Activated CD4-positive, alpha-beta T cell treated with anti-CD3 and anti-CD28 coated beads, Interleukin-2, amount 50 U/mL, for 4 hours (primary cell): ENCODE measurements at places on chromosomes 3 and 15.

GRCh38 chr3:148389916-148390315 lies 307.8 kb upstream of the AGTR1 start:
- no peak for DNase-seq

DNA sequence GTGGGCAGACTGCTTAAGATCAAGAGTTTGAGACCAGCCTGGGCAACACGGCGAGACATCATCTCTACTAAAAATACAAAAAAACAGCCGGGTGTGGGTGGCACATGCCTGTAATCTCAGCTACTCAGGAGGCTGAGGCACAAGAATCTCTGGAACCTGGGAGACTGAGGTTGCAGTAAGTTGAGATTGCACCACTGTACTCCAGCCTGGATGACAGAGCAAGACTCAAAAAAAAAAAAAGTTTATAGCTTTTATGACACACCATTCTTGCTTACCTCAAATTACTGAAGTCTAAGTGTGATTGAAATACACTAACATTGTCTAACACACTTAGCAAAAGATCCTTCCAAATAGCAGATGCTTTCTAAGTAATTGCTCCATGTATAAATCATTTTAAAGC lies 207.6 kb downstream of the STAG1 start:
- DNase-seq, result no peak

- no peak for DNase-seq
These were observed 17.7 kb upstream of the GK5 start for GRCh38 chr3:142243134-142243533.

- no peak for DNase-seq
These were observed 301.4 kb downstream of the OCA2 start for GRCh38 chr15:27797765-27798164.
